ENCODE measurements at places on chromosomes 2 and 18.

GRCh38 chr18:75307530-75307929 lies 96.9 kb downstream of the TSHZ1 start:
- DNase-seq, result no peak

- DNase-seq, result no peak
Observed at GRCh38 chr2:240462073-240462706, 26.7 kb downstream of the GPC1 start.

- no peak for DNase-seq
Observed at GRCh38 chr18:77668219-77668618, 418.6 kb downstream of the GALR1 start.

GRCh38 chr2:34096562-34097171 lies 497.6 kb upstream of the FAM98A start:
- DNase-seq, result no peak

DNA sequence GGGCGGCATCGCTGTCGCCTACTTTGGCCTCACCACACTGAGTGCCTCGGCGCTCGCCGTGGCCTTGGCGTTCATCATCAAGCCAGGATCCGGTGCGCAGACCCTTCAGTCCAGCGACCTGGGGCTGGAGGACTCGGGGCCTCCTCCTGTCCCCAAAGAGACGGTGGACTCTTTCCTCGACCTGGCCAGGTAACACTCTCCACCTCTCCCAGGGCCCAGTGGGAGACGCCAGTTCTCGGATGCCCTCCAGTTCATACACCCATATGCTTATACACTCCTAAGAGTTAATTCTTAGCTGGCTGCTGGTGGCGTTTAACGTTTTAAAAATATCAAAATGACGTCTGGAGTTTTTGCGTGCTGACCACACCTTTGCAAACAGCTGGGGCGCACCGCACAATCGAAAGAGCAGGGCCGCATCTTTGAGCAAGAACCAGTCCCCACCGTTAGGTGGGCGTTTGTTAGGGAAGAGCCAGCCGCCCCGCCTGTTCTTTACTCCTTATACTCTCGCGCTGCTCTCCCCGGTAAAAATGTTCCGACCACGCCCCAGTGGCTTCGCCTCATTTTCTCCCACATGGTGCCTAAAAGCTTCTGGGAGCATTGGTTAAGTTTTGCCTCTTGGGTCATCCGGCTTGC lies 899 bp downstream of the SLC1A4 start:
- DNase-seq, result no peak

DNA sequence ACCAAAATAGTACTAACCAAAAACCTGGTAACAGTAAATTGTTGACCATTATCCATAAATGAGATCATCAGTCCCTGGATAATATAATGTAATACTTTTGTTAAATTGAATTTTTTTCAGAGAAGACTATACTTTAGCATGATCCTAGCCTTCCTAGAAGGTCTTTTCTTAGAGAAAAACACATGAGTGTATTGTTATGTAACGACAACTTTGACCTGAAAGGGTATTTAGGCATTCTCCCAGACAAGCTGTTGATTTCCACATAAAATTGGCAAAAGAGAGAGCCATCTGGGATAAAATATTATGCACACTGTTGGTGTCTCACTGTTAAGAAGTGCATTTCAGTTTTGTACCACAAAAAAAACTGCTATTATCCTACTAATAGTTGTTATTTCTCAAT lies 120.0 kb upstream of the MAPRE2 start:
- DNase-seq, result no peak

DNA sequence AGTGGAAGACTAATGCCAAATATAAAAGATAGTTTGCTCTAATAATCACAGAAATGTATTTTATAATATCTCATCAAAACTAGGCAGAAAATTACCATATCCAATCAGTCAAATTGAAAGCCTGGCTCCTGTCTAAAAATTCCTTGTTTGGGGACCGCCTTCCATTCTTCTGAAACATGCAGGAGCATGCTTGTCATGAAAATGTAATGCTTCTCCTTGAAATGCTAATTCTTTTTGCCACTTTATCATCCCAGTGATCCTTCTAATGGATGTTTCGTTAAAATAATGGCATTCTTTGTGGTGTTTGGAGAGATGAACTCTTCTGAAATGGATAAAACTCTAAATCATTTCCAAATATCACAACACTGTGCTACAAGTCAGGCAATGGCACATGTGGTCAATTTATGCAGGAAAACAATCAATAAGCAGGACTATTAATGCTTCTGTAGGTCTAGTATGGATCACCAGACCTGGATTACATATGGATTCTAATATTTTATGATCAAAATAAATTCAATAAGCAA lies 1039.1 kb upstream of the NXPH2 start:
- DNase-seq, result no peak

- DNase-seq, result no peak
Observed at GRCh38 chr2:70942396-70943204, 6.9 kb downstream of the ATP6V1B1 start.

DNA sequence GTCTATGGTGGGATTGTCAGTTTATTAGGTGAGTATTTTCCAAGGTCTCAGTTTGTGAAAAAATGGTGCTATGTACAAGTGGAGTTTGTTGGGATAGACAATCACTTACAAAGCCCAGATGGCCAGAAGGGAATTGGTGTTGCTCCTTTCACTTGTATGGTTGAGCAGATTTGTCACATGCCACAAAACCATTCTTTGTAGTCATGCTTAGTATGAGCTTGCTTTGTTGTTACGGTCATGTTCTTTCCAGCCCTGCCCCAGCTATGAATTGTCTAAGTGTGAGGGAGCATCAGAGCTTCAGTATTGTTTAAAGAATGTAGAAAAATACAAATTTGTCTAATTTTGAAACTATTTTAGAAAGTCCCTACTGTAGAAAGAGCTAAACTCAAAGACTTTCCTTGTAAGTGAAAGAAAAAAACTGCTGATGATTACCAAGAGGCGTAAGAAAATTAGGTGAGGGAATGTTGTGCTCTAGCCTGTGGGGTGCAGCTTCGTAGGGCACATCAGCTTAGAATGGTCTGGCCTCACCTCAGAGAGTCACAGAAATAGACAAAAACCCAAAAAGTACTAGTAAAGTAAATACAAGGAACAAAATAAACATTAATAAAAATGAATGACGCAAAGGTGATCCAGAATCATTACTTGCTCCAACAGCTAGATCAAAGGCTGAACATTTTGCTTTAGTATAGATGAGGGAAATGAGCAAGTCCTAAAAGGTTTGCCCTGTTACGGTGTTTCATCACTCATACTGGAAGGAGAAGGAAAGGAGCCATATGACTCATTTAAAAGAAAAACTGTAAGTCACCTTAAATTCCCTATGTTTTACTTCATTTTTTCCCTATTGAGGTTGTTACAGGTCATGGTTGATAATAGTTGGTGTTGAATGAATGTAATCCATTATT lies 9.2 kb downstream of the TGIF1 start:
- DNase-seq, result no peak

- DNase-seq, result no peak
Observed at GRCh38 chr18:38241216-38241615, 675.6 kb upstream of the CELF4 start.

GRCh38 chr2:28616396-28616999 lies 120.6 kb downstream of the PLB1 start:
- no peak for DNase-seq

DNA sequence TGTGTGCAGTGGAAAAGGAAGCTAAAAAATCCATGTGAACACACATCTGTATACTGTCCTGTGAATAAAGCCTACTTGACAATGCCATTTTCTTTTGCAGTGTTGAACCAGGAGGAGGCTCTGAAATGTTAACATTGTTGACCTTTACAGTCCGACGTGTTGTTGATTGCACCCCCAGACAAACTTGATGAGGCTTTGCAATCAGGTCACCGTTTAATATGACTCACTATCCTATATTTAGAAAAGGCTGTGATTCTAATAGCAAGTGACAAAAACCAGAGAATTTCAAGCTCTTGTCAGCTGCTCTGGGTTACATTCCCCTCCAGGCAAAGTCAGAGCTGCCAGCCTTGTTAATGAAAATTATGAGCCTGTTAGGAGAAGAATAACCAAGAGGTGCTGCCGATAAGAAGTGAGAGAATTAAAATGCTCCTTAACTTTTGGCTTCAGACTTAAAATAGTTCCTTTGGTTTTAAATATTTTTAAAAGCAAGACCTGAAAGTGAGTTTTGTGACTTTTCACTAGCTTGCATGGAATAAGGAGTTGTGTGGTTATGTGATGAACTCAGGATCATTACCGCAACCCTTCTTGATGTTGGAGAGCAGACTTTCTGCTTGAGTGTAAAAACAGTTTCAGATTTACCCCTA lies 162.1 kb downstream of the QPCT start:
- DNase-seq, result no peak

- DNase-seq, result no peak
Observed at GRCh38 chr2:36562240-36562639, 35.7 kb downstream of the FEZ2 start.

DNA sequence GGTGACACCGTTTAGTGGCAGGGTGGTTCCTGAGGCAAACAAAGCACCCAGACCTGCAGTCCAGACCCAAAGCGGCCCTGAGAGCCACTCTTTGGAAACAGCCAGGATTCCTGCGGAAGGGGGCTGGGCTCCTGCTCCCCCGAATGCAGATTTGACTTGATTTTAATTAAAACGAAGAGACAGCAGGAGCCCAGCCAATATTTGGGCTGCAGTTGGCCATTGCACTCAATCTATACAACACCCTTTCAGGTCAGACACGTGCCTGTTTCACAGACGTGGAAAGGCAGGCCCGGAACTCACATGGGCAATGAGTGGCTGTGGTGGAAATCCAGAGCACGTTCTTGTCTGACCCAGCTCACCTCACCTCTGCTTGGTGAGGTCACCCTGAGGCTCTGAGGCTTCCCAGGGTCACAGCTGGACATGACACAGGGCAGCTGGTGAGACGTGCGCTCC lies 122.4 kb downstream of the NDUFA10 start:
- DNase-seq, result no peak

DNA sequence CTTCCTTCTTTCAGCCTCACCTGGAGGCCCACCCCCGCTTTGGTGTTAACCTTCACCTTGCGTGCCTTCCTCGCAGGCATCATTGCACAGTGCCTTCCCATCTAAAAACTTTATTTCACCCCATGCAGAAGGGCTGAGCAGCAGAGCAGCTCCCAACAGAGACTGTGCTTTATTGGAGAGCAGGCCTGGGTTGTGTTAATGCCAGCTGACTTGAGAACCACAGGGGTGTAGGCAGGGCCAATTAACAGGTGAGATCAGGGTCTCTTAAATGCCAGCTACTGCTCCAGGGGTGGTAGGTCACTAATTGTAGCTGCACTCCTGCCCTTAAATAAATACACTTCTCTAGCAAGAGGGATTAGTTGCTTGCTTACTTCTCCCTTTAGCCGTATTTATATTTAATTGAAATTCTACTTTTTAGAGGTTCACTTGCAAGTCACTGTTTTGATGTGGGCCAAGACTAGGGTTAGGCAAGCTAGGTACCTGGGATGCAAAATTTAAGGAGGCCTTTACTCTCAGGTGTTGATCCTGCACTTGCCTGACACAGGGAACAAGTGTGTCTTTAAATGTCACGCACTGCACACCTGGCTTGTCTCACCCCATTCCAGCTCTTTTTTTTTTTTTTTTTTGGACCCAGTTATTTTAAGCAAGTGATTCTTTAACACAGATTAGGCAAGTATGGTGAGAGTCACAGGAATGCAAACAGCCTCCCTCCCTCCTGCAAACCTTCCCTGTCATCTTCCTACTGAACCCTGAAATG lies 54.5 kb downstream of the LYPD1 start:
- no peak for DNase-seq

GRCh38 chr2:71938108-71938507 lies 209.6 kb downstream of the CYP26B1 start:
- DNase-seq, result no peak

DNA sequence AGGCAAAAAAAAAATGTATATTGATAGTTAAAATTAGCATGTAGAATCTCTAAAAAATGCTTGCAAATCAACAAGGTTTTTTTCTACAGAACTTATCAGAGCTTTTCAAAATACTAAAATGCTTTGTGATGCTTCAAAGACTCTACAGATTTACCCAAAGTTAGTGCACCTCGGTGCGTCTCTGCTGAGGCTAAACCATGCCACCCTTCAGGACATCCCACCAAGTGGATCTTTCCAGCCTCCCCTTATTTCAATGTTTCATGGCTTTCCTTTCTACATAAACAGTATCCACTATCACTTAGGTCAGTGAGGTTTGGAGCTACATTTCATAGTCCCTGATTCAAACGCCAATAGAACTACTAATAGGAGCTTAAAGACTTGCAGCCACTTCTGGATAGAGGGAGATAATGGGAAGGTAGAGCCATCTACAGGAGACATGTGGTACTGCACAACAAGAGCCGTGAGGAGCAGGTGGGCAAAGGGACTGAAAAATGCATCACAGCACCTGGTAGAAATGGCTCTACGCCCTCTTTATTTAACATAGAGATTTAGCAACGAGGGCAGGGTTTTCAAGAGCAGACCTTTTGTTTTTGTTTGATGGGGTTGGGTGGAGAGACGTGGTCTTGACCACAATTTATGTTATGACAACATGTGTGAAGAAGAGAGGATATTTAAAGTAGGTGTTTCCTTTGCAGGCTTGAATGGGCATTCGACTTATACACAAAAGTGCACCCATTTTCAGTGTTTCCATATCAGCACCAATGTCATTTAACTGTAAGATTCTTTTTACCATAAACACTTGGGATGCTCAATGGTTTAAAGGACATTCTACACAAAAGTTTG lies 56.1 kb upstream of the SLC35G4 start:
- DNase-seq, result no peak

DNA sequence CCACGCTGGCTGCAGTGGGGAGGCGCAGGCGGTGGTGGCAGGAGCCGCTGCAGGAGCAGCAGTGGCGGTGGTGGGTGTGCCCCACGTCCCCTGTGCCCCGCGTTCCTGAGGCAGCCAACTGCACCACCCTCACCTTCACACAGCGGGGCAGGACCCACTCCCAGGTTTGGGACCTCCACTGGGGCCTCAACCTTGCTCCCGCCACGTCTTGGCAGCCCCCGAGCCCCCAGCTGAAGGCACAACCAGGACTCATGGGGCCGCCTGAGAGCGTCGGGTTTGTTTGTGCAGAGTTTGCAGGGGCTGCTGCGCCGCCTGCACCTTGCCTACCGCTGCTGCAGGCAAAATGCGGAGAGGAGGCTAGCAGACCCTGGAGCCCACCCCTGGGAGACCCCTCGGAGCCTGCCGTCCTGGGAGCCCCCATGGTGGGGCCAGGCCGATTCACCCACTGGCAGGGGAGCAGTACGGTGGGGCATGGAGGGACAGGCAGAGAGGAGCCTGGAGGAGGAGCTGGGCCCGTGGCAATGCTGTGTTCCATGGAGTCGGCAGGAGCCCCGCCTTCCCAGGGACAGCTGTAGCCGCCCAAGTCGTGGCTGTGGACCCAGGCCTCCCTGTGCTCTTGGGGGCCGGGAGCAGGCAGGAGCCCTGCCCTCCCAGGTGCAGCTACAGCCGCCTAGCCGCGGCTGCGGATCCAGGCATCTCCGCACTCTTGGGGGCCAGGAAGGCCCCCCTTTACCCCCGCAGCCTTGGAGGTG lies 14.7 kb upstream of the EML6 start:
- no peak for DNase-seq

Measured in activated T-helper 1 cell treated with Interleukin-2 at 50 U/mL for 16 hours (primary cell).